T-helper 17 cell (primary cell): ENCODE measurements at places on chromosomes 12 and 14. TPM values are rescaled to one million over a fixed set of nuclear protein-coding genes. Genes with fewer than 3 reads are reported as not detected.

TMEM63C gene
- total RNA-seq: 1.1 TPM

FAM222A gene
- total RNA-seq: 2.0 TPM

AKAP3 gene
- total RNA-seq: 1.6 TPM

POTEG gene
- total RNA-seq: not detected

CCDC177 gene
- total RNA-seq: not detected

TRHDE gene
- 0.26 TPM for total RNA-seq

CPNE6 gene
- not detected for total RNA-seq

GRCh38 chr14:90281756-90282155 lies 25.4 kb downstream of the PSMC1 start:
- H3K36me3 ChIP-seq: peaks cover 8% of the 10 kb centered on the region
- peaks cover 3% of the 10 kb centered on the region for H3K4me1 ChIP-seq
- no peak for DNase-seq
- H3K4me3 ChIP-seq: no peak overlapping the region
- no peaks in the 10 kb centered on the region for H3K27me3 ChIP-seq

GRCh38 chr12:112214064-112214463 lies 88.7 kb downstream of the TRAFD1 start:
- DNase-seq: no peak
- H3K27ac ChIP-seq: no peak overlapping the region
- H3K36me3 ChIP-seq: peaks cover 8% of the 10 kb centered on the region
- no peaks in the 10 kb centered on the region for H3K27me3 ChIP-seq
- peaks cover 2% of the 10 kb centered on the region for H3K4me1 ChIP-seq
- H3K4me3 ChIP-seq: no peak overlapping the region

- no peak overlapping the region for H3K27ac ChIP-seq
- H3K36me3 ChIP-seq: no peaks in the 10 kb centered on the region
- H3K27me3 ChIP-seq: peaks cover 38% of the 10 kb centered on the region
- DNase-seq: no peak
- H3K4me3 ChIP-seq: no peak overlapping the region
Observed at GRCh38 chr14:103124501-103125001, 1.3 kb downstream of the TNFAIP2 start.

- DNase-seq: no peak
- no peak overlapping the region for H3K4me3 ChIP-seq
Observed at GRCh38 chr12:72082986-72083820, 144.6 kb downstream of the TPH2 start.

DNA sequence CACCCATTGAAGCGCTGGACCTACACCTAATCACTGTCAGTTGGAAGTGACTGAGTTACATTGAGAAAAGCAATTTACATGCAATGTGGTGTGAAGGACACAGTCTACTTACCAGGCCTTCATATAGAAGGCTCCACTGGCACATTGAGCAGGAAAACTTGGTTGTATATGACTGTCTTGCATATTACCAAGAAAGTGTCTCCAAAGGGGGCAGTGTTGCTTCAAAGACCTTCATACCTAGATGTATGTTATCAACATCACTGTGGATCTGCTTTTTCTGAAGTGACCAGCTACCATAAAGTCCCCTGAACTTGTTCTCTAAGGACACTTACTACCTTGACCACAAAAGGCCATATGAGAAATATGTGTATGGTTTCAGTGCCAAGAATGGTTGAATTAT lies 64.1 kb downstream of the NELL2 start:
- H3K4me3 ChIP-seq: no peak overlapping the region
- H3K27me3 ChIP-seq: no peaks in the 10 kb centered on the region
- no peaks in the 10 kb centered on the region for H3K36me3 ChIP-seq
- peak overlapping the region; percentile 61 for H3K27ac ChIP-seq
- DNase-seq: peak; percentile 30

DNA sequence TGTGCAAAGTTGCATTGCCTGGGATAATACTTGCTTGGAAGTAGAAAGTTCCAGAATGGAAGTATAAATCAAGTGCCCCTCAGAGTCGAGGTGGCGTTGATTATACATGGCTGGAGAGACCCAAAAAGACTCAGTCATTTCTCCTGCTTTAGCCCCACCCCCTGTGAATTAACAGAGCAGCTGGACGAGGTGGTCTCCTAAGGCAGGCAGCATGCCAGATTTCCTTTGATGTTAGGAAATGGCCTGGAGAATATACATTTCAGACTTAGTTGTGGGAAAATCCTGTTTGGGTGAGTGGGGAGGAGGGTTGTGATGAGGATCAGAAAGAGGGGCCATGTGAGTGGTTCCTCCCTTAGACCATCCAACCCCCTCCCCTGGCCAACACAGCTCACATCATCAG lies 406.1 kb upstream of the TMPO start:
- H3K4me3 ChIP-seq: no peak overlapping the region
- no peaks in the 10 kb centered on the region for H3K4me1 ChIP-seq
- peaks cover 21% of the 10 kb centered on the region for H3K27me3 ChIP-seq
- no peak overlapping the region for H3K27ac ChIP-seq
- H3K36me3 ChIP-seq: no peaks in the 10 kb centered on the region

DNA sequence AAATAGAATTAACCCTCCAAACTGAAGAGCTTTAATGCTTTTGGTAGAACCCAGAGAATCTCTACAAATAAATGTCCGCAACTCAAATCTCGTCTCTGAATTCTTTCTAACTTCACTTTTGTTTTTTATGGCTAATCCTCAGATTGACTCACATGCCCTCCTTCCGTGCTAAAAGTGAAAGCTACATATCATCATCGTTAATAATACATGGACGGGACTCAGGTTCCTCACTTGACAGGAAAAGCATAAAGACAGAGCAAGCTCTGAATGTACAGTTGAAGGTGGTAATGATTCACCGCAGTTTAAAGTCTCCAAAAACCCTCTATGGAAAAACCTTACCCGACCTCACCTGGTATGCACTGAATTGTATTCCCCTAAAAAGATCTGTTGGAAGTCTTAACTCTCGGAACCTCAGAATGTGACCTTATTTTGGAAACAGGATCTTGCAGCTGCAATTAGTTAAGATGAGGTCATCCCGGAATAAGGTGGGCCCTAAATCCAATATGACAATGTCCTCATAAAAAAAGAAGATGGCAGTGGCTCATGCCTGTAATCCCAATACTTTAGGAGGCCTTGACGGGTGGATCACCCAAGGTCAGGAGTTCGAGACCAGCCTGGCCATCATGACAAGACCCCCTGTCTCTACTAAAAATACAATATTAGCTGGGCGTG lies 147.4 kb upstream of the FOXN3 start:
- H3K4me3 ChIP-seq: no peak overlapping the region
- H3K27me3 ChIP-seq: no peaks in the 10 kb centered on the region
- H3K36me3 ChIP-seq: no peaks in the 10 kb centered on the region

- no peak overlapping the region for H3K27ac ChIP-seq
- H3K4me1 ChIP-seq: no peaks in the 10 kb centered on the region
- DNase-seq: no peak
Observed at GRCh38 chr12:90757957-90758356, 197.0 kb downstream of the CCER1 start.

DNA sequence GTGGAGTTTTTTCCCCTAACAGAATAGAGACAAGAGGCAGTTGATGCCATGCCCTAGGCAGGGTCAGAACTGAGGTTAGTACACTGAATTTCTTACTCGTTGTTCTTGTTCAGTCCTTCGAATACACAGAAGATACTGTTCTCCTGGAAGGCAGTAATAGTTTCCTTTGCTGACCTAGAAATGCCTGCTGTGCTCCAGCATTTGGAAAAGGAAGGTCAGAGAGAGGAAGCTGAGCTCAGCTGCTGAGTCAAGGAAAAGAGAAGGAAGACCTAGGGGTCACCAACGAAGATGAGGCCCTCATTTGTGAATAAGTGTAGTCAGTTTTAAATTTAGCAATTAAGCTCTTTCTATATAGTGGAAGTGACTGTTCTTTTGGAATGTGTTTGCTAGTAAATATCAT lies 100.1 kb downstream of the CRADD start:
- H3K36me3 ChIP-seq: peaks cover 2% of the 10 kb centered on the region
- H3K4me1 ChIP-seq: peaks cover 19% of the 10 kb centered on the region
- H3K4me3 ChIP-seq: no peak overlapping the region
- H3K27ac ChIP-seq: no peak overlapping the region
- H3K27me3 ChIP-seq: no peaks in the 10 kb centered on the region

- no peak overlapping the region for H3K4me3 ChIP-seq
- peaks cover 4% of the 10 kb centered on the region for H3K36me3 ChIP-seq
- H3K4me1 ChIP-seq: peaks cover 24% of the 10 kb centered on the region
- H3K27ac ChIP-seq: peak overlapping the region; percentile 47
- no peak for DNase-seq
Observed at GRCh38 chr14:68395604-68396003, 397.3 kb downstream of the ZFP36L1 start.

DNA sequence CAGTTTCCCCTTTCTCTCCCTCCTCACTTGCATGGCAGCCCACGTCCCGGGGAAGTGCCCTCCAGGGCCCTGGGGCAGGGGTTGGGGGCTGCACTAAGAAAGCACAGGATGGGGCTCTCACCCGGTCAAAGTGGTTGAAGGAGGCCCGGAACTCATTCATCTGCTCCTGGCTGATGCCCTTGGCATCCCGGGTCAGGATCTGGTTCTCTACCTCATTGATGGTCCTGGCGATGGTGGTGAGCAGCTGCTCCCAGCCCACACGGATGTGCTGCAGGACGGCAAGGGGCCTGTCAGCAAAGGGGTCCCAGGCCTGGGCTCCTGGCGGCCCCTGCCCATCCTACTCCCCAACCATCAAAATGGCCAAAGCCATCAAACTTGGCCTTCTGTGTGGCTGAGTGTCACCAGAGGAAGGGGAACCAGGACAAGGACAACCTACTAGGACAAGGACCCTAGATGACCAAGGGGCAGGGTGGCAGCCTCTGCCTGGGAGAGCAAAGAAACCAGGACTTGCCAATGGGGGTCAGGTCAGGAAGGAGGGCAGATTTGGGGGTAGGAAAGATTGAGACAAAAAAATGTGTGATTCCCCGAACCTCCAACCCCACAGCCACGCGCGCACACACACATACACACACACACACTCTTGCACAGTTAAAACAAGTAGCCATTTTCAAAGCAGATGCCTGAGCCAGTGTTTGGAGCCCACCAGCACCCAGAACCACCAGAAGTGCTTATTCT lies 87.1 kb upstream of the ZFP36L1 start:
- H3K27me3 ChIP-seq: no peaks in the 10 kb centered on the region
- DNase-seq: no peak
- H3K27ac ChIP-seq: no peak overlapping the region
- H3K4me3 ChIP-seq: no peak overlapping the region
- peaks cover 9% of the 10 kb centered on the region for H3K36me3 ChIP-seq
- H3K4me1 ChIP-seq: no peaks in the 10 kb centered on the region

DNA sequence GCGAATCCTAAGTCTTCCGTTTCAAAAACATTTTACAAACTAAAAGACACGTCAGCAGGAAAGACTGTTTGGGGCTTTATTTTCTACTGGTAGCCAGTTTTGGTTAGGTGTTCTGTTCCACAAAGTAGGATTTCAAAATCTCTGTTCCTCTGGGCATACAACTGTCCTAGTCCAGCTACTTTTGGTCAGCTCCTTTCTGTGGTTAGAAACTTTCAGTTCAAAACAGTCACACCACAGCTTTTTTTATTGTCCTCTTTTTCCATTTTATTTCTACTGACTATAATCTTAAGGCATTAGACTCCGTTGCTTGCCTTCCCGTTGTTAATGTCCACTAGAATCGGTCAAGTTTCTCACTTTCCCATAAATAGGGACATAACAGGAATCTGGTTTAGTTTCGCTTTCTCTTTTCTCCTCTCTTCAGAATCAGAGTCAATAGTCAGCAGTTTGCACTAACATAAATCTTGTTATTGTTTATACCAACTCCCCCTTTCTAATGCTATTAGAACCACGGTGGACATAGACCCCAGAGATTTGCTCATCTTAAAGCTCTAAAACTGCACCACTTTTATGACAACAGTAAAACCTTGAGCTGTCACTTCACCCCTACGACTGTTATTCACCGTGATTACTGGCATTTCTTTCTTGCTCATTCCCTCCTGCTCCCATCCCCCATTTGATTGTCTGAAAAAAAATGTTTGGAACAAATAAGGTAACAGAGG lies 41.5 kb upstream of the NPAS3 start:
- peak overlapping the region; percentile 87 for H3K27ac ChIP-seq
- H3K27me3 ChIP-seq: peaks cover 5% of the 10 kb centered on the region
- H3K4me3 ChIP-seq: peak overlapping the region; percentile 82

- no peak overlapping the region for H3K4me3 ChIP-seq
- peaks cover 43% of the 10 kb centered on the region for H3K27me3 ChIP-seq
- H3K4me1 ChIP-seq: peaks cover 6% of the 10 kb centered on the region
- H3K36me3 ChIP-seq: peaks cover 2% of the 10 kb centered on the region
- no peak for DNase-seq
Observed at GRCh38 chr12:123808167-123808566, 46.1 kb downstream of the DNAH10 start.

DNA sequence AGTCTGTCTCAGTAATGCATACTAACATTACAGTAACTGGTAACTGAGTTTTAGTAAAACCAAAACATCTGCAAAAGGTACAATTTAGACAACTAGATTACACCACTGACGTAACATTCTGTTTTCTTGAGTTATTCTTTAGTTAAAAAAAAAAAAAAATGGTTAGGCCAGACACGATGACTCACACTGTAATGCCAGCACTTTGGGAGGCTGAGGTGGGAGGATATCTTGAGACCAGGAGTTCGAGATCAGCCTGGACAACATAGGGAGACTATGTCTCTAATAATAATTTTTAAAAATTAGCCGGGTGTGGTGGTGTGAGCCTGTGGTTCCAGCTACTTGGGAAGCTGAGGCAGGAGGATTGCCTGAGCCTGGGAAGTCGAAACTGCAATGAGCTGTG lies 34.1 kb downstream of the AP5M1 start:
- H3K4me1 ChIP-seq: no peaks in the 10 kb centered on the region
- no peak overlapping the region for H3K27ac ChIP-seq
- H3K27me3 ChIP-seq: peaks cover 42% of the 10 kb centered on the region
- no peak overlapping the region for H3K4me3 ChIP-seq
- DNase-seq: no peak

DNA sequence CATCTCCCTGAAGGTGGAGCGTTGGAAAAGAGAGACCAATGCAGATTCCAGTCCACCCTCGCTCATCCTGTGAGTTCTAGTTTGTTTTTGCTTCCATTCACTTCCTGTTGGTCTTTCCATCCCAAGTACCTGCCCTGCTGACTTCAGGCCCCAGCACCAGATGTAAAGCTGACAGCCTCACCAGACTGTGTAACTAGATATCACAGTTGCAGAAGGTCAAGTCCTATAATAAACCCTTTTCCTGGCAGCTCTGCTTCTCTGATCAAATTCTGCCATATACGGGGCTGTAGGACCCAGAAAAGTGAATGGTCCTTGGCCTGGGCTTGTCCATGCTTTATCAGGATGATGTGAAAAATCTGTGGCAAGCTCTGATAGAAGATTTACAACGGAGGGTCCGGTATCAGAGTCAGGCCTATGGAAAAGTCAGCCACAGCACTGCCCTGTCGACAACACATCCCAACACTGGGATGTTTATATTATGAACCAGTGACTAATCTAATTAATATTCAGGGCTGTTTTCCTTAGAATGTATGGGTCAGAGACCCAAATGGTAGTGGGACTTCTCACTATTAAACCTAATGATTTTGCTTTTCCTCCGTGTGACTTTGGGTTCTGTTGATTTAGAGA lies 42.1 kb downstream of the CCDC175 start:
- H3K36me3 ChIP-seq: peaks cover 2% of the 10 kb centered on the region
- no peak overlapping the region for H3K4me3 ChIP-seq
- no peak overlapping the region for H3K27ac ChIP-seq
- peaks cover 25% of the 10 kb centered on the region for H3K27me3 ChIP-seq
- no peak for DNase-seq
